NCI-H460 (cell line): ENCODE measurements at places on chromosomes 12 and 14. TPM values are rescaled to one million over a fixed set of nuclear protein-coding genes. Genes with fewer than 3 reads are reported as not detected.

The FERMT2 gene
- 62.2 and 62.3 TPM in 2 replicates for total RNA-seq

The FAM186B gene
- 0.22 and 0.23 TPM in 2 replicates for total RNA-seq

The KLRF2 gene
- total RNA-seq = not detected in 2 replicates

The TSHR gene
- total RNA-seq = 0.06 TPM in 1 of 2 replicates, not detected in the other

The RAPGEF3 gene
- 7.6 and 10.8 TPM in 2 replicates for total RNA-seq

The ASB2 gene
- total RNA-seq = not detected in 2 replicates

The ADAM20 gene
- 0.17 and 0.32 TPM in 2 replicates for total RNA-seq
